ENCODE measurements at places on chromosomes 2 and 18.

DNA sequence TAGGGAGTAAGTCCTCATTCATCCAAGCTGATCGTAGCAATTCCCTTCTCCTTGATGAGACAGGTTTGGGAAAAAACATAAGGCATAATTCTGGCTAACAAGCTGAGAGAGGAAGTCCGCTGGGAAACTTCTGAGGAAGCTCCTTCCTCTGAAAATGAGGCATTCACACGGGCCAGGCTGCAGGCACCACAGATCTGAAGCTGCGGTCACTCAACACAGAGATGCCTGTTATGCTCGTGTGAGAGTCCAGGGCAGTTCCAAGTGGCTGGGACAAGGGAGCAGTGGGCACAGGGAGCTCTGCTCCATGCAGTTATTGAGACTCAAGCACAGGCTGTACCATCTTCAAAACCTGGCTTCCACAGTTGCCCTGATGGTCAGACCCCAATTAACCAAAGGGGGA lies 200.9 kb upstream of the ID2 start:
- DNase-seq, result no peak

- no peak for DNase-seq
Observed at GRCh38 chr2:168645696-168646338, 156.6 kb upstream of the NOSTRIN start.

DNA sequence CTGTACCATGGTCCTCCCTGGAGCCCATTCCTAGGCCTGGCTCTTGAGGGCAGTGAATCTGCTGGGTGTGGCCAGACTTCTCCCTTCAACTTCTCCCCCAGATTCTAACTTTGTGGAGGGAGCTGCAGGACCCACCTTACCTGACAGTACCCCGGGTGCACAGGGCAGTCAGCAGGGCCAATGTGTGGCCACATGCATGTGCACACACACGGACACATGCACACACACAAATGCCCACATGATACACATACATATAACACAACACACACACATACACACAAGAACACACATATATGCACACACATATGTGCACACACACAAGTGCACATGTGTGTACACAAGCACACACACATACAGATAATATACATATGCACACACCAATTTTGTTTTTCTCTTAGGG lies 300.0 kb upstream of the HS6ST1 start:
- no peak for DNase-seq

- DNase-seq, result no peak
Observed at GRCh38 chr2:233033672-233034071, 1.2 kb downstream of the NEU2 start.

DNA sequence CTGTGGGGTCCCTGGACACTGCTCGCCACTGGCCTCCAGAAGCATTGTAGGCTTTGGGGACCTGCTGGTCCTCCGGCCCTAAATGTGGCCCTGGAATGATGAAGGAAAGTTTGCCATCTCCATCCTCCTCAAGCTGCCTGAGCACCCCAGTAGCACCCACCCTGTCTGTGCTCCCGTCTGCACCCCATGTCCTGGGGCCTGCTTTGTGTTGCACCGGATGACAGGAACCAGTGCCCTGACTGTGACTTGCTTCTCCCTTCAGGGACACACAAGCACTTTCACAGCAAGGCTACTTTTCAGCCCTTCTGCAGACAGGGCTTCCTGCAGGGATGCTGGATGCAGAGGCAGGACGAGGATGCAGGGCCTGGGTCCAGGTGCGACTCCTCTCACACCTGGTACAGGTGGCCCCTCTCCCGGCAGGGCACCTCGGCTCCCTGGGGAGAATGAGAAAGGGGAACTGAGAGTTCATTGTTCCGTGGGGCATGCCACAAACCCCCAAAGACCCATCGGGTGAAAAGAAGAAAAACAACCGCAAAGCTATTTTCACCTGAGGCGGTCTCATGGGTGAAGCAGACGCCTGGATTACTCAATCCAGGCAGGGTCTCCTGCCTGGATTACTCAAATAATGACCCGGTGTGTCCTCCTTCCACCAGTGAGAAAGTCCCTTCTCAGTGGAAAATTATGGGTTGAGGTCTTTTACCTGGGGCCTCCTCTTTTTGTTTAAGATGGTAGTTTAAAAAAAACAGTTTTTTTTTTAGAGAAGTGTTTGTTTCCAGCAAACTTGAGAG lies 74.9 kb downstream of the LONRF2 start:
- DNase-seq, result peak; percentile 76

DNA sequence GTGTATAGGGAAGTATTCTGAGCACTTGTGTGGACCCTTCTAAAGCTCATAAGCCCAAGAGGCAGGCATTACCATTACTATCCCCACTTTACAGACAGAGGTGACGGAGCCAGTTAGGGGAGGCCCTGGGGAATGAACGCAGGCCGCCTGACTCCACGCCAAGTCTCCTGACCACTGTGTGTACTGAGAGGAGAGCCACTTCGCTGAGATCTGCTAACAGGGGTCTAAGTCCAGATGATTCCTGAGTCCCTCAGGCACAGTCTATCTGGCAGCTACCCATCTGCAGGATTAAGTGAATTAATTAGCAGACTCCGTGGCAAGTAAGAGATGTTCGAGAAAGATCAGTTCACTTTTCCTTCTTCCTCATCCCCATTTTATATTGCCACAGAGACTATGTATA lies 13.7 kb downstream of the CYB5A start:
- DNase-seq, result no peak
